CD8-positive, alpha-beta memory T cell (primary cell): ENCODE measurements at places on chromosomes 12 and 14. TPM values are rescaled to one million over a fixed set of nuclear protein-coding genes. Genes with fewer than 3 reads are reported as not detected.

GRCh38 chr12:6074427-6074826 is 50.0 kb downstream of the VWF start:
- H3K36me3 ChIP-seq = no peaks in the 10 kb centered on the region
- DNase-seq = peak; percentile 30
- H3K27me3 ChIP-seq = peaks cover 14% of the 10 kb centered on the region
- peak overlapping the region; percentile 52 for H3K4me3 ChIP-seq
- no peak overlapping the region for H3K27ac ChIP-seq

DNA sequence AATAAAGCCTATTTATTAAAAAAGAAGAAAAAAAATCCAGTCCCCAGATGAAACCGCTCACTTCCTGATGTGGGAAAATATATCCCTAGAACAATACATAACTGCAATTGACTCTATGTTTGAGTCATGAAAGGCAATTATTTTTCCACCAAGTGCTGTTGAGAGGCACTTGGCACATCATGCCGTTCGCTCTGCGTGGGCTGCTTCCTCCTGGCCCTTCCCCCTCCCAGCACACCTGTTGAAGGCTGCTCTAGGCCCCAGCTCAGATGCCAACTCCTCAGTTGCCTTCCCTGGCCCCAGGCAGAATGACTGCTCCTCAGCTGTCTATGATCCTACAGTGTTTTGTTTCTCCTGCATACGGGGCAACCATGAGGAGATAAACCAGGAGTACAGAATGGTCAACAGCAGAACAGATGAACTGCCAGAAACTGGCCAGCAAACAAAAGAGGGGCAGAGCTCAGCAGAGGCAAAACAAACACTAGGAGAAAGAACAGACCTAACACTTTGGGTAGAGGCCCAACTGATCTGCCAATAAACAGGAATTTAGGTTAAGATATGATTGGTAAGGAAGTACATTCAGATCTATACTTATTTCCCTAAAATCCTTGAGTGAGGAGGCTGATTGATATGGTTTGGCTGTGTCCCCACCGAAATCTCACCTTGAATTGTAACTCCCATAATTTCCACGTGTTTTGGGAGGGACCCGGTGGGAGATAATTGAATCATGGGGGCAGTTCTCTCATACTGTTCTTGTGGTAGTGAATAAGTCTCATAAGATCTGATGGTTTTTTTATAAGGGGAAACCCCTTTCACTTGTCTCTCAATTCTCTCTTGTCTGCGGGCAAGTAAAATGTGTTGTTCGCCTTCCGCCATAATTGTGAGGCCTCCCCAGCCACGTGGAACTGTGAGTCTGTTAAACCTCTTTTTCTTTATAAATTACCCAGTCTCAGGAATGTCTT is 58.6 kb downstream of the SLC38A1 start:
- peaks cover 24% of the 10 kb centered on the region for H3K36me3 ChIP-seq
- DNase-seq = peak; percentile 67
- H3K4me1 ChIP-seq = peaks cover 76% of the 10 kb centered on the region
- H3K27ac ChIP-seq = no peak overlapping the region

DNA sequence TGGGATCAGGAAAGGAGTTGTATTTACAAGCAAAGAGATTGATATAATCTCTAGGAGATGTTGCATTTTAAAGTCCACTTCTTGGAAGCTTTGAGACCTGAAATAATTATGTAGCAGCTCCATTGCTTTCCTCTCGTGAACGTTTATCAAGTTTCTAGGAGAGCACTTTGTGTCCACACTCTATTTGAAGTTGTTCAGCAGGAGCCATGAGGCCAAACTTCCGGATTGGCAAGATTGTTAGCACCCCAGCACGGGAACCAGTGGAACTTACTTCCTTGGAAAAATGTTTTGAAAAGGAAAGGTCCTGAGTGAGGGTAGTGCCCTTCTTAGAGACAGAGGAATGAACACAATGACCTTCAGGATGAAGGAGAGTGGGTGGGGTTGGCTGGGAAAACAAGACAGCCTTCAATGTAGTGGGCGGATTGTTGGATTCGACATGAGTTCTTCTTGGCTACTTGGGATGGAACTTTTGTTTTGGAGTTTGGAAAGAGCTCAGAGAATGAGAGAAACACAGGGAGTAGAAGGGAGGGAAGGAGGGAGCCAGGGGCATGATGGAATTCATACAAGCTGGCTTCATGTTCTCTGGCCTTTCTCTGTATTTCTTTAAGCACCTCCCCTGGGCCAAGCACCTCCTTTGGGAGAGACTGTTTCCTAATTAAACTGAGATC is 23.8 kb upstream of the CISTR start:
- no peaks in the 10 kb centered on the region for H3K4me1 ChIP-seq
- H3K27ac ChIP-seq = no peak overlapping the region
- no peaks in the 10 kb centered on the region for H3K27me3 ChIP-seq
- DNase-seq = no peak
- no peaks in the 10 kb centered on the region for H3K36me3 ChIP-seq

GRCh38 chr12:5260591-5261086 is 171.3 kb upstream of the NTF3 start:
- H3K4me1 ChIP-seq = no peaks in the 10 kb centered on the region
- no peak overlapping the region for H3K4me3 ChIP-seq
- H3K36me3 ChIP-seq = no peaks in the 10 kb centered on the region
- H3K27me3 ChIP-seq = no peaks in the 10 kb centered on the region

DNA sequence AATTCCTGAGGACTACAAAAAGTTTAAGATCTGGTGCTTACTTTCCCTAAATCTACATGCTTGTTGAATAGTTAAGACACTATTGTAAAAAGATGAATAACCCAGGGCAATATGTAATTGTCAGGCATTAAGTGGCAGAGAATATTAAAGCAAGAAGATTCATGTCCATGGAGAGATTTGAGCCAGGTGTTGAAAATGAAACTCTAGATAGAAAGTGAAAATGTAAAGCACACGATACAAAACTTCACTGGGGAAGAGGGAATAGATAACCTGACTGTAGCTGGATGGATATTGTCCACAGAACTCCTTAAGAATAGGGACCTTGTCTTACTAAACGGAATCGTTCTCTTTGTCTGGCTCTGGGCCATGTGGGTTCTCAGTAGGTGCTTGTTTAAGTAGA is 5.0 kb downstream of the CAND1 start:
- H3K4me1 ChIP-seq = peaks cover 66% of the 10 kb centered on the region
- no peaks in the 10 kb centered on the region for H3K36me3 ChIP-seq
- no peak for DNase-seq
- H3K27ac ChIP-seq = no peak overlapping the region
- no peaks in the 10 kb centered on the region for H3K27me3 ChIP-seq

The PITPNM2 gene
- 6.1 TPM for total RNA-seq

DNA sequence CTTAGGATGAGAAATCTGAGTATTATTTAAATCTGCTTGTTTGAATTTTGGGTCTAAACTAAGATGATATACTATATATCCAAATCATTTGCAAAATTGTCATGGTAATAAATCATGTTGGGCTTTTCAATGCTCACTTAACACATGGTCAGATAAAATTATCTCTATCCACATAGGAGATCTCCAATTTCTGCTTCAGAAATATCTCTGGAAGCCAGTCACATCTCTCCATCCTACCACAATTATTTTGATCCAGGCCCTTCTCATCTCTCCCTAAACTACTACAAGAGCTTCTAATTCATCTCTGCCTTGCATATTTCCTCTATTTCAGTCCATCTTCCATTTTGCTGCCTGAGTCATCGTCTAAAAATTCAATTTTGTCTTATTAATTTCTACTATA is 3.8 kb downstream of the DCN start:
- no peak overlapping the region for H3K4me3 ChIP-seq
- no peaks in the 10 kb centered on the region for H3K27me3 ChIP-seq
- no peak overlapping the region for H3K27ac ChIP-seq
- H3K36me3 ChIP-seq = no peaks in the 10 kb centered on the region
- DNase-seq = no peak

The ACVRL1 gene
- not detected for total RNA-seq

DNA sequence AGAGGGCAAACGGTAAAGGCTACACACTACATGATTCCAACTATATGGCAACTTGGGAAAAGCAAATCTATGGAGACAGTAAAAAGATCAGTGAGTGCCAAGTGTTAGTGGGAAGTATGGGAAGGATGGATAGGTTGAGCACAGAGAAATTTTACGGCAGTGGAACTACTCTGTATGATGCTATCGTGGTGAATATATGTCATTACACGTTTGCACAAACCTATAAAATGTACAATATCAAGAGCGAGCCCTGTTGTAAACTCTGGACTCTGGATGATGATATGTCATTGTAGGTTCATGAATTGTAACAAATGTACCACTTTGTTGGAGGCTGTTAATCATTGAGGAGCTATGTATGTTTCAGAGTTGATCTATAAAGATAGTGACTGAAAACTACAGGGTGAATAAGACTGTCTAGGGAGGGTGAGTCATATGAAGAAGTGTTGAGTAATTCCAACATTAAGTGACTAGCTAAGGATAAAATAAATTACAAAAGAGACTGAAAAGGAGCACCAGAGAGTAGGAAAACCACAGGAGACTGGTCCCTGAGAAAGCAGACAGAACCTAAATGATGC is 349.2 kb upstream of the LMO3 start:
- no peaks in the 10 kb centered on the region for H3K4me1 ChIP-seq
- no peaks in the 10 kb centered on the region for H3K27me3 ChIP-seq
- no peak for DNase-seq
- H3K4me3 ChIP-seq = no peak overlapping the region
- H3K36me3 ChIP-seq = no peaks in the 10 kb centered on the region

The SLIRP gene
- total RNA-seq = 162 TPM

DNA sequence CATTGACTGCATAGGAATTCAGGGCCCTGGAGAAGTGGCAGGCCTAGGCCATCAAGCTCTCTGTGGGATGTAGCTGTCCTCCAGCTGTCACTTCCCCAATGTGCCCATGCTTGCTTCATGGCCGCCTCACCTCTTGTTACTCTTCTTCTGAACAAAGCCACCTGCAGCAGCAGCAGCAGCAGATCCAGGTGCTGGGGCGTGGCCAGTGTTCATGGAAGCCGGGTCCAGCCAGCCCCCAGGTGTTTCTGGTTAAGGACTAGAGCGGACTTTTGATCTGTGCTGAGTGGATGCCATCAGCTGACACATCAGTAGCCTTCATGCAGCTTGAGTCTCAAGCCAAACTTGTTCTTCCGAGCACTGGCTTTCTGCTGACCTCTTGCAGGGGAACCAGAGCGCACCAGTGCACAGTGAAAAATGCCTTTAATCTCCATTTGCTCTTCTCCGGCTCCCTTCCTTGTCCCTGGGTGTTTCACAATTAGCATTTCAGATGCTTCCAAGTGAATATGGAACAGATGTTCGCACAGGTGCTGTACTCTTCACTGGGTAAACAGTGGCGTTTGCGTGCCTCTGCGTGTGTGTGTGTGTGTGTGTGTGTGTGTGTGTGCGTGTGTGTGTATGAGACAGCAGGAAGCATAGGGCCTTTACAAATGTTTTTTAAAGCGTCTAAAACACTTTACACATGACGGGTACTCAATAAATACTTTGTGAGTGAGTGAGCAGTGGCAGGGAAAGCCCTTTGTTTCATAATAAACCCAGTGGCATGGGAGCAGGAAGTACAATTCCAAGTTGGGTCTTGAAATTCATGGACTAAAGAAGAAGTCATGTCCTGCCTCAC is 20.1 kb downstream of the TPCN1 start:
- no peak overlapping the region for H3K4me3 ChIP-seq
- H3K27ac ChIP-seq = no peak overlapping the region
- peaks cover 9% of the 10 kb centered on the region for H3K36me3 ChIP-seq

- DNase-seq = no peak
- H3K4me3 ChIP-seq = no peak overlapping the region
- no peak overlapping the region for H3K27ac ChIP-seq
- no peaks in the 10 kb centered on the region for H3K4me1 ChIP-seq
These were observed 277.9 kb downstream of the SSPN start for GRCh38 chr12:26473291-26473690.

The TAMALIN gene
- 7.3 TPM for total RNA-seq

DNA sequence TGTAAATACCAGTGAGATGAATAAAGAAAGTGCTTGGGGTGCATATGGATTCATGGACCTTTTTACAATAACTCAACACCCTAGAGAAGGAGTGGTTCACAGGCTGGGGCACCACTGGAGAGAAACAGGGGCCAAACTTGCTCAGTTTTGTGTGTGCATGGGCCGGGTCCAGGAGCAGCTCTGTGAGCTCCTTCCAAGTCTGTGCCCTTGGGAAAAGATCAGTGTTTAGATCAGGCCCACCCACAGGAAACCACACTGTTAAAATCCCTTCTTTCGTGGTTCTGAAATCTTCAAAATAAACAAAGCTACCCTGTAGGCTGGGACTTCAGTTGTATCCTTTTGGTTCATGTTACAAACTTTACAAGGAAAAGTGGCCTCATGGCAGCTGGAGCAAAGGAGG is 156.1 kb upstream of the TMEM260 start:
- no peaks in the 10 kb centered on the region for H3K4me1 ChIP-seq
- peaks cover 3% of the 10 kb centered on the region for H3K27me3 ChIP-seq
- H3K27ac ChIP-seq = no peak overlapping the region

DNA sequence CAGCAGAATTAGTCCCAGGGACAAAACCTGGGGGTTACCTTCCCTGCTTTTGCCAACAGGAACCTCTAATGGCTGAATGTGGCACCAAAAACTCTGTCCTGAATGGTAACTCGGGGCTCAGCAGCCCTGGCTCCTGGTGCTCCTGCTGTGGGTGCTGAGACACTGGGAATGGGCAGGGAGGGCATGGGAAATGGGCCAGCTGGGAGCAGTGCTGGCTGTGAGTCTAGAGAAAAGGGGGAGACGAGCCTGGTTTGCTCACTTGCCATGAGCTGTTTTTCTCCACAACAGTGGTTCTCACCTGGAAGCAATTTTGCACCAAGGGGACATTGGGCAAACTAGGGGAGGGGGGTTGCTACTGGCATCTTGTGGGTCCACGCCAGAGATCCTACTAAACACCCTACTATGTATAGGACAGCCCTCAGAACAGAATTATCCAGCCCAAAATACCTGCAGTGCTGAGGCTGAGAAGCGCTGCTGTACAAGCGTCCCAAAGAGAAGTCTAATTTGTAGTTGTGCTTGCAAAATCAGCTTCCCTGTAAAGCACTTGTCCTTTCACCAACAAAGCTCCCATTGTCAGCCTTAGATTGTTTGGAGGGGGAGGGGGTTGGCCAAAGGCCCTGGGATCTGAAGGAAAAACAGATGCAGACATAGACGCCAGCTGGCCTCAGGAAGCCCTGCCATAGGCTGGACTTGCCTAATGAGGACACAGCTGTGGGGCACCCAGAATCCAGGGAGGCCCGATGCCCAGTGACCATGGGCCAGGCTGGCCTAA is 3.6 kb downstream of the LRRC74A start:
- H3K4me1 ChIP-seq = no peaks in the 10 kb centered on the region
- H3K36me3 ChIP-seq = no peaks in the 10 kb centered on the region
- no peak for DNase-seq

- no peaks in the 10 kb centered on the region for H3K27me3 ChIP-seq
- H3K27ac ChIP-seq = peak overlapping the region; percentile 24
- DNase-seq = peak; percentile 31
- H3K4me3 ChIP-seq = no peak overlapping the region
These were observed 49.2 kb downstream of the TESPA1 start for GRCh38 chr12:54935235-54935951.

The DLGAP5 gene
- total RNA-seq = 36.0 TPM

The DBX2 gene
- total RNA-seq = not detected

GRCh38 chr12:111156304-111156703 is 212.6 kb downstream of the PHETA1 start:
- H3K36me3 ChIP-seq = no peaks in the 10 kb centered on the region
- no peak overlapping the region for H3K4me3 ChIP-seq
- no peak for DNase-seq
- no peak overlapping the region for H3K27ac ChIP-seq

The HCAR1 gene
- total RNA-seq = 0.16 TPM
